Fibroblast of skin of right quadriceps (primary cell): ENCODE measurements at places on chromosomes 6 and 20.

DNA sequence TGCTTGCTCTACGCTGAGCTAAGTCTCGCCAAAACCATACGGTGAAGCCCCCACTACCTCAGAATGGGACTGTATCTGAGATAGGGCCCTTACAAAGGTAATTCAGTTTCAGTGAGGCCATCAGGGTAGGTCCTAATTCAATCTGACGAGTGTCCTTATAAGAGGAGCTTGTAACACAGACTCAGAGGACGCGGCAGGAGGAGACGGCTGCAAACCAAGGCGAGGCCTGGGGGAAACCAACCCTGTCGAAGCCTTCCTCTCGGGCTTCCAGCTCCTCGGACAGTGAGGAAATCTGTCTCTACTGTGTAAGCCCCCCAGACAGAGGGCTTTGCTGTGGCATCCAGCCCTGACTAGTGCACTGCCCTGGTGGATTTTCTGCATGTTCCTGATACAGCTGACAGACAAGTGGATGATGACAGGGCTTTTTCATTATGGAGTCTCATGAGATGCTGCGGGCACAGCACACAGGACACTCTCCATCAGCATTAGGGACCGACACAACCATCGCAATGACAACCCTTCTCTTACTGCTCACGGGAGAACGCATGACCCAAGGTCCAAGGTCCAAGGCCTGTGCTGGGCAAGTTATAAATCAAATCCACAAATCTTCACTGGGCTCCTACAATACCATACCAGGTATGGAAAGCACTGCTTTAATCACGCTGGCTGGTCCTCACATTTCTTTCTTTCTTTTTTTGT is 48.2 kb downstream of the SSR1 start:
- DNase-seq: no peak

- peak; percentile 86 for DNase-seq
Measured at GRCh38 chr6:27894839-27895762, 17.1 kb downstream of the OR2B2 start.

DNA sequence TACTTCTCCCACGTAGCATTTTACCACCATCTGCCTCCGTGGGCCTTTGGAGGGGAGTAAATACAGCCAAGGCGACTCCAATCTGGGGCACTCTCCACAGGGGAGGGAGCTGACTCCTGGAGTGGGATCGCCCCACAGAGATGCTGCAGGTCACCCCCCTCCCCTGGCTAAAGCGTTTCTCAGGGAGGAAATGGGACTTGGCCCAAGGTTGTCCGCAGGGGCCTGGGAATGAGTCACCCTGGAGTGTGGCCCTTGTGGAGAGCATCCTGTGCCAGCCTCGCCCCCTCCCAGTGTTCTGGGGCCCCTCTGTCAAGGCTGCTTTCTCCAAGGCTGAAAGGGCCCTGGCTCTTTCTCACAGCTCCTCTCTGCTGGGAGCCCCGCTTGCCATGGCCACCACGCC is 84.5 kb upstream of the QKI start:
- peak; percentile 20 for DNase-seq

- DNase-seq: peak; percentile 55
Measured at GRCh38 chr6:161033667-161034066, 42.1 kb downstream of the MAP3K4 start.

- no peak for DNase-seq
Measured at GRCh38 chr20:63747622-63748069, 8.1 kb downstream of the SLC2A4RG start.

GRCh38 chr6:38180586-38180985 is 361.1 kb downstream of the ZFAND3 start:
- no peak for DNase-seq

DNA sequence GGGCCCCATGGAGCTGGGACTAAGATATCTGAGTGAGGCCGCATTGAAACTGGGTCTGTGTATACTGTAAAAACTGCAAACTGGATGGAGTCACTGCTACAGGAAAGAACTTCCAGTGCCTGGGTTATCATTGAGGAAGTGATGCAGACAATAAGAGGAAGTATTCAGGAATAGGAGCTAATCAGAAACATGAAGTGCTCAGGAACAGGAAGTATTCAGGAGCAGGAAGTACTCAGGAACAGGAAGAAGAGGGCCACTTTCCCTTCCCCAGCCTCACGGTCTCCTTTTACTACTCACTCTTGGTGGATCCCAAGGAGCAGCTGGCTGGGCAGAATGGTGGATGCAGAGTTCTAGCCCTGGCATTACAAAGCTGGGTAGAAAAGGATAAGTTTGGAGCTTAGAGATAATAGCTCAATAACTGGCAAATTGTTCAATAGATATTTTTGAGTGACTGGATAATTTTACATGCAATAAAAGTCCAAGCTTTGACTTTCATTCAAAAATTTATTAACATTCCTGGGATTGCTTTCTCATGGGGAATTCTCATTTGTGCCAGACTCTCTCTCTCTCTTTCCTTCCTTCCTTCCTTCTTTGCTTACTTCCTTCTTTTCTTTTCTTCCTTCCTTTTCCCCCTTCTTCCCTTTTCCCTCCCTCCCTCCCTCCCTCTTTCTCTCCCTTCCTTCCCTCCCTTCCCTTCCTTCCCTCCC is 82.2 kb upstream of the PAX1 start:
- DNase-seq: no peak

DNA sequence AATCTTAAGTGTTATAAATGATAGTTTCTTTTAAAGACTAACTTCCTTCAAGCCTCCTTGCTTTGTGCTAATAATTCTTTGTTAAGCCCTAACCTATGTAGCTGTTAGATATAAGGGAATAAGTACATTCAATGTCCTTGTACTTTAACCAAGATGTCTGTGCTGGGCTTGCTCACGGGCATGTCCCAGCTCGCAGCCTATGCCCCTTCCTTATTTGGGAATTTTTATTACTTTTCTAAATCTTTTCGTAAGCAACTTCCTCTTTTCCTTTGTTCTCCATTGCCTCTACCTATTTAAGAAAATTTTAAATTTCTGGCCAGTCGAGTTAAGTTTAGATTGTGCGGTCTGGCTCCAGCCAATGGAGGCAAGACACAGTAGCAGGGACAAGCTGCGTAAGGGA is 26.0 kb upstream of the CDK19 start:
- no peak for DNase-seq

DNA sequence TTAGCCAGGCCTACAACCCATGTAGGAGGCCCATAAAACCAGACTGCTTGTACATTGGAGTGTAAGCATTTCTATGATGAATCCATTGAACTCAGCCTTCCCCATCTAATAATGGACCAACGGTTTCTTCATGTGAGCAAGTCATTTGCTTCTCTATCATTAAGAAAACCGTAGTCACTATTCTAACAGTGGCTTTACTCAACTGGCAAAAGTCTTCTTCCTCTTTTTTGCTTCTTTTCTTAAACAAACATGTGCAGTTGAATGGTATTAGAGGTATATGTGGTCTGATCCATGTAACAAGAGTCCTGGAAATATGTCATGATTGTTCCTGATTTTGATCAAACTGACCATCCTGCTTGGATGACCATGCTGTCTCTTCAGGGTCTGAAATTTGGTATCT is 132.4 kb upstream of the STXBP5 start:
- DNase-seq: no peak

DNA sequence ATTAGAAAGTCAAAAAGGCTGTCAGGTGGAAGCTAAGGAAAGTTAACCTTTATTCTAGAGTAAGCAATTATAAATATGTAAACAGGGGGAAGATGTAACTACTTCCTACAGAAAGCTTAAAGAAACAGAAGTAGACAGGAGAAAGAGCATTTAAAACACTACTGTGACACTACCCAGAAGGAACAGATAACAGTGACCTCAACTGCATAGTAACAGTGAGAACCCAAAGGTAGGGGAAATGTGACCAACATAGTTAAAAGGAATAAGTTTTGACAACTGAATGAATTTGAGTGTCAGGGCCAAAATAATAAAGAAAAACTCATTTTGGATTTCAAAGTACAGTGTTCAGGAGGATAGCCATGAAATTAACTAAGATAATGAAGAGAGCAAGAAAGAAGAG is 43.5 kb downstream of the IBTK start:
- no peak for DNase-seq

- DNase-seq: no peak
Measured at GRCh38 chr6:71929047-71929446, 42.7 kb downstream of the RIMS1 start.

DNA sequence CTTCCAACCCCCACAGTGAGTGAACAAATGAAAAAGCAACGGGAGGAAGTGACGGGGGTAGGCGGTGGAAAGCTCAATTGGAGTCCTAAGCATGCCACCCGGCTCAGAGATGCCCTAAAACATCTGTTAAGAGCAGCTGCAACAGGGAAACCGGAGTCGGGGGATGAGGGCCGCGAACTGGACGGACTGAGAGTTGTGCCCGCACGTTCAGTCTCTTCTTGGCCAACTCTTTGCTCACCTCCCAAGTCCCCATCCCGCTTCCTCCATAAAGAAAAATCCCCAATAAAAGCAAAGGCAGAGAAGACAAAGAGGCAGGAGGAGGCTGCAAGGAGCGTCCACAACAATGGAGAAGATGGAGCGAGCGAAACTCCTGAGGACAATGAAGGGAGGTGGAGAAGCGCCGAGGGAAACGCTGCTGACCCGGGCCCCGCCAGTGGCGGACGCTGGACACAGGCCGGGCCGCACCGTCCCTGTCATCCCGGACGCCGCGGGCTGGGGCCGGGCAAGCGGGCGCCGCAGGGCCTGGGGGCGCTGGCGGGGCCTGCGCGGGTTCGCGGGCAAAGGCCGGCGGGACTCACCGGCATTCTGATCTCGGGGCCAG is 600 bp downstream of the SEC63 start:
- DNase-seq: peak; percentile 75
